ENCODE measurements at places on chromosomes 12 and 14.

DNA sequence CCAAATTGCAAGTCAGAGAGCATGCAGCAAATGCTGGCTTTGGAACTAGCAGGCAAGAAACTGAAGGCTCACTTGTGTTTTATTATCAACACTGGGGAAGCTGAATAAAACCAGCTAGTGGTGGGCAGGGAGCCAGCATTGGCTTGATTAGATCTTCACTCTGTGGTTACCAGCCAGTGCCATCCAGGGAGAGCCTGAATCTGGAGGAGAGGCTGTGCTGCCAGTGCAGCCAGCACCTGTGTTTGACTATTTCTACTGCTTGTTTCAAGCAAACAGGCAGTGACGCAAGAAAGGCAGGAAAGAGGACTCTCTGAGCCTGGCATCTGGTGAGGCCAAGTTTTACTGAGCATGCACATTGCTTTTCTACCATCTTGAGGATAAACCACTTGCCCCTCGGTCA lies 247.0 kb downstream of the PHLDA1 start:
- peak; percentile 30 for DNase-seq

DNA sequence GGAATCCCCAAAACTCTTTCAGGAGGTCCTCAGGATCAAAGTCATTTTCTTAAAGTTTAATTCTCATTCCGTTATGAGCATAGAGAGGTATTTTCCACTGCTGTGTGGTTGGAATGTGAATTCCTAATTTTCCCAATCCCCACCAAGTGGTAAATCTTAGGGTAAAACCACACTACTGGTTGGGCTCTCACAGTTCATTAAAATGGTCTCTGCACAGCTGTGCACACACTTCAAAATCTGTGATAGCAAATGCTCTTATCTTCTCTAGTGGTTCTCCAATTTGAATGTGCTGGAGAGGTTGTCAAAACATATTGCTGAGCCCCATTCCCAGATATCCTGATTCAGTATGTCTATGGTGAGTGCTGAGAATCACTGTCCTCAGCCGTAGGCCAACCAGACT lies 189.1 kb downstream of the BMP4 start:
- DNase-seq: no peak

DNA sequence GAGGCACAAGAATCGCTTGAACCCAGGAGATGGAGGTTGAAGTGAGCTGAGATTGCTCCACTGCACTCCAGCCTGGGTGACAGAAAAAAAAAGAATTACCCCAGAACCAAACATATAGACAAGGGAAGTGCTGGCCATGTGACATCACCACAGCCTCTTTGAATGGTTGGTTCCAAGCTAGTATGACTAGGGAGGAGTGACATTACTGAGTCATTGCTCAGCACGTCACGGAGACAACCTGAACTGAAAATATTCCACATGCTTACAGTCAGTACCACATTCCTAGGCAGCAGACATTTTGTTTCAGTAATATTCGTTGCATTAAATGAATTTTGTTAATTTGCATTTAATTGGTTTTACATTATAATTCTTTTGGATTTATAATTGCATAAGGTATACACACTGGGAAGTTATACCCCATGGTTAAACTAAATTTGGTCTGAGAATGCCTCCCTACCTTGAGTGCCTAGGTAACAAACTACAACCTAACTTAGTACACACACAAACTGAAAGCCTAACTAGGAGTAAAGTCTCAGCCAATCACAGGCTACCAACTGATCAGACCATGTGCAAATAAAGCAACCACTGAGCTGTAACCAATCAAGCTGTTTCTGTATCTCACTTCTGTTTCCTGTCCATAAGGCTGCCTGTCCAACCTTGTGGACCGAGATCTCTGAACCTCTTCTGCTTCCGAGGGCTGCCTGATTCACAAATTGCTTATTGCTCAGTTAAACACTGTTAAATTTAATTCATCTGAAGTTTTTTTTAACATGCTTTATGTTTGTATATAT lies 164.4 kb downstream of the CAND1 start:
- DNase-seq: no peak

DNA sequence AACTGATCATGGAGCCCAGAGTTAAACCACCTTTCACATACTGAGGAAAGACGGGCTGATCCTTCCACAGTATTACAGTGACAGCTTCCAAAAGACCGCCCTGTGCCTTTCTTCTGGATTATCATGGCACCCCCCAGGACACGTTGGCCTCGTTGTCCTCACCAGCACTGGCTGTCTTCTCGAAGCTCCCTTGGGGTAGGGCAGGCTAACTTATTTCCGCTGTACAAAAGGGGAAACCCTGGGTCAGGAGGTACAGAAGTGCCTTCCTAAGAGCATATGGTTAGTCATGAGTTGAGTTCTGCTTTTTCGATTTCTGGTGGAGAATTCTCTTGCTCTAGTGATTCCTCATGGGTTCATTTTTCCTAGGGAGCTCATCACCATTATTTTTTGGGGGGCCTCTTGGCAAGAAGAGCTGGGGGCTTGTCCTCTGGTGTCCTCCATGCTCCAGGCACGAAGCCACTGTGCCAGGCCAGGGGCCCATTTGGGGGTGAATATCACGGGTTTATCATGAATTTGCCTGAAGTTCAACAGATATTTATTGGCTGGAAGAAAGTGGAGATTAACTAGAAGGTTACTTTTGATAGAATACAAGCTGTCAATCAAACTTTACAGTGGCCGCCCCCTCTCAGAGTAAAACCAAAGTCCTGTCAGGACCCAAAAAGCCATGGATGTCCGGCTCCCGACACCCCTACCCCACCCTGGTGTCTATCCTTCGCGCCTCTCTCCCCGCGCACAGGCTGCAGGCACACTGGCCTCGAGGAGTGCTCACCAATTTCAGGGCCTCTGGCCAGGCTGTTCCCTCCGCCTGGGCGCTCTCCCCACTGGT lies 8.8 kb upstream of the TRAF3 start:
- no peak for DNase-seq

GRCh38 chr12:108645686-108646599 lies 12.2 kb upstream of the SELPLG start:
- no peak for DNase-seq

All from left ventricle myocardium inferior (tissue), 1 donor.